ENCODE measurements at places on chromosomes 12 and 14. TPM values are rescaled to one million over a fixed set of nuclear protein-coding genes. Genes with fewer than 3 reads are reported as not detected.

The LRRK2 gene
- total RNA-seq = 59.9 TPM

- DNase-seq = no peak
Measured at GRCh38 chr14:99156090-99156425, 115.9 kb downstream of the BCL11B start.

DNA sequence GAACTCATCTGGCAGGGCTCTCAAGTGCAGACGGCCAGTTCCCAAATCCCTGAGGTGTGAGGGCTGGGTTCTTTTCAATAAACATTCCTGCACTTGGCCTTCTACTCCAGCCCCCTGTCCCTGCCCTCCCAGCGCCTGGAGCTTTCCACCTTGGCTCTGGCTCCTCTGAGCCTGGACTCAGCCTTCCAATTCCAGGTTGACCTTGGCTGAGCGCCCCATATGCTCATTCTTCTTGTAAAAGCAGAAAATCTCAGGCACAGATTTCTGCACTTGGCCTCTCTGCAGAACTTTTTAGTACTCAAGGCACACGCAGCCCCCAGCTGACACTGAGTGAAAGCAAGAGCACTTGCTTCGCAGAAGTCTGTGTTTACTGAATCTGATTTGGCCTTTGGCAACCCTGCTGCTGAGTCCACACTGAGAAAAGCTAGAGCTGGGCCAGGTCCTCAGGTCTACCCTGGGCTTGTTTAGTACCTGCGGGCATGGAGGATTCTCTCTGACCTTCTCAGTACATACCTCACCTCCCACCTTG, 222.7 kb downstream of the MSRB3 start:
- DNase-seq = no peak

DNA sequence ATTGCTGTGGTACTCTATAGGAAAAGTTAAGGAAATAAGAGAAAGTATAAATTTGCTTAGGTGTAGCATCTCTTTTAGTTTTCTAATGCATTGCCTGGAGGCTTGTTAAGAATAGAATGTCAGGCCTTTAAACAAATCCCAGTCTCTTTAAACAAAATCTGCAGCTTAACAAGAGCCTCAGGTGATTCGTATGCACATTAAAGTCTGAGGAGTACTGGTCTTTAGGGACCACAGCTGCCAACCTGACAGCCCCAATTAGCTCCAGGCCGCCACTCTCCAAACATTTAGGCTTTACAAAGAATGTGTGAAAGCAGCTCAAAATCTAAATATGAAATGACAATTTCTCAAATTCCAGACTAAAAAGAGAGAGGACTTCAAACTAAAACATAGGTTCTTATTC, 35.7 kb downstream of the PAWR start:
- no peak for DNase-seq

The SRRM4 gene
- total RNA-seq = not detected

All from spleen (tissue), 13 donors.